ENCODE measurements at places on chromosomes 11 and 22. TPM values are rescaled to one million over a fixed set of nuclear protein-coding genes. Genes with fewer than 3 reads are reported as not detected.
A peak's percentile ranks its signal among the peaks of the same experiment; 100 is the strongest.

GRCh38 chr22:33070600-33070999, 12.4 kb upstream of the SYN3 start:
- H3K27me3 ChIP-seq: no peaks in the 10 kb centered on the region
- H3K36me3 ChIP-seq: no peaks in the 10 kb centered on the region
- H3K27ac ChIP-seq: no peak overlapping the region
- H3K4me1 ChIP-seq: no peaks in the 10 kb centered on the region
- DNase-seq: no peak
- H3K4me3 ChIP-seq: no peak overlapping the region

- H3K36me3 ChIP-seq: no peaks in the 10 kb centered on the region
- no peaks in the 10 kb centered on the region for H3K4me1 ChIP-seq
- DNase-seq: no peak
- H3K27ac ChIP-seq: no peak overlapping the region
- no peaks in the 10 kb centered on the region for H3K27me3 ChIP-seq
Measured at GRCh38 chr11:112785719-112786118, 175.5 kb upstream of the NCAM1 start.

- peaks cover 6% of the 10 kb centered on the region for H3K36me3 ChIP-seq
- no peaks in the 10 kb centered on the region for H3K27me3 ChIP-seq
- peaks cover 20% of the 10 kb centered on the region for H3K4me1 ChIP-seq
- H3K4me3 ChIP-seq: no peak overlapping the region
Measured at GRCh38 chr11:67500831-67501715, 4.1 kb downstream of the PITPNM1 start.

DNA sequence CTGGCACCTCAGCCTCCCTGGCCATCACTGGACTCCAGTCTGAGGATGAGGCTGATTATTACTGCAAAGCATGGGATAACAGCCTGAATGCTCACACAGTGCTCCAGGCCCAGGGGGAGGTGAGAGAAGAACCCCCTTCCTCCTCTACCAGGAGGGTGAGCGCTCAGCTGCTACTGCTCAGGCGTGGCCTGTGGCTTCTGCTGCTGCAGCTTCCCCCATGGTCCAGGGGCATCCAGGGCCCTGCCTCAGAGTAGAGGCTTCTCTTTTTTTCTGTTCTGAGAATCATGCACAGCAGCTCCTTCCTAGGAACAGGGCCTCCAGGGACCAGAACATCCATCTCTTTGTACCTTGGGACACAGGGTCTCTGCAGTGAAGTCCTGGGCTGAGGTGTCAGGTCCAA, 83.1 kb downstream of the VPREB1 start:
- H3K4me3 ChIP-seq: no peak overlapping the region
- H3K36me3 ChIP-seq: no peaks in the 10 kb centered on the region
- DNase-seq: no peak
- no peaks in the 10 kb centered on the region for H3K4me1 ChIP-seq

- H3K36me3 ChIP-seq: no peaks in the 10 kb centered on the region
- no peak overlapping the region for H3K4me3 ChIP-seq
- H3K27me3 ChIP-seq: no peaks in the 10 kb centered on the region
- DNase-seq: no peak
- H3K4me1 ChIP-seq: no peaks in the 10 kb centered on the region
Measured at GRCh38 chr11:11021563-11021962, 163.7 kb upstream of the ZBED5 start.

MFNG gene
- total RNA-seq: 223 TPM

DNA sequence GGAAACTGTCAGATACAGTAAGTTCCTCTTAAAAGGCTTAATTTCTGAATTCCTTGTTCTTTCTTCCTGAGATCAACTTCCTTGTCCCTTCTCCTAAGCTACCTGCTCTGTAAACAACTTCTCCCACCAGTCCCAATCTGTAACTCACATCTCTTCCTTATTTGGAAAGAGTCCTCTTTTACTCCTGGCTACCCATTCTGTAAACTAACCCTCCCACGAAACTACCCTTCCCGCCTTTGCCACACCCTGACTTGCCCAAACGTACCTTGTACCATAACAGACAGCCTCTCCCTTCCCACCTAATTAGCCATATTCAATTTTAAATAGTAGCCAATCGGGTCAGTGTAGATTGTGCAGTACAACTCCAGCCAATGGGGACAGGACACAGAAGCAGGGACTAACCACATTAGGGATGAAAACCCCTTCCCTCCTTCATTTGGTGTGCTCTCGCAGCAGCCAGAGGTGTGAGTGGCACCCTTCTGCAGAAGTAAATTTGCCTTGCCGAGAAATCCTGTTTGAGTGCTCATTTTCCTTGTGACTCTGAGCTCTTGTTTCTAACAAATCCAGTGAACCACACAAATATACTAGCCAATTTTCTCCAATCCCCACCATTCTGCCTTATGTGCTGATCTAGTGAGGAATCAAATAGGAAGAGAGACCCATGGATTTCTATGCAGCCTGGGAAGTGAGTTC, 49.5 kb downstream of the ZNF280B start:
- no peaks in the 10 kb centered on the region for H3K36me3 ChIP-seq
- H3K27me3 ChIP-seq: peaks cover 8% of the 10 kb centered on the region
- H3K4me1 ChIP-seq: no peaks in the 10 kb centered on the region
- H3K4me3 ChIP-seq: no peak overlapping the region

- H3K4me3 ChIP-seq: no peak overlapping the region
- no peak for DNase-seq
- H3K4me1 ChIP-seq: no peaks in the 10 kb centered on the region
- no peak overlapping the region for H3K27ac ChIP-seq
Measured at GRCh38 chr11:120547811-120548681, 36.5 kb downstream of the GRIK4 start.

DNA sequence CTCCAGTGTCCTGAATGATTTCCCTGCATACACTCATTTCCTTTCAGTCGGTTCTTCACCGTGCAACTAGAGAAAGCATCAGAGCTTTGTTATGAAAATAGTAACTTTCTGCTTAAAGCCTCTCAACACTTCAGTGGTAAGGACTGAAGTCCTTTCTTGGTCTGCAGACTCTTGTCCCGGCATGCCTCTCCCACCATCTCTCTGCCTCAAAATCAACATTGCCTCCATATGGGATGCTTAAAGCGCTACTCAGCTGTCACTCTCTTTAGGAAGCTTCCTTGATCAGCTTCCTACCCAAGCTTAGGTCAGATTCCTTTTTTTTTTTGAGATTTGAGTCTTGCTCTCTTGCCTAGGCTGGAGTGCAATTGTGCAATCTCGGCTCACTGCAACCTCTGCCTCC, 36.7 kb downstream of the APLP2 start:
- H3K27me3 ChIP-seq: no peaks in the 10 kb centered on the region
- H3K4me1 ChIP-seq: no peaks in the 10 kb centered on the region
- no peaks in the 10 kb centered on the region for H3K36me3 ChIP-seq
- H3K27ac ChIP-seq: no peak overlapping the region
- H3K4me3 ChIP-seq: no peak overlapping the region
- no peak for DNase-seq

GRCh38 chr11:121348220-121348875, 55.8 kb downstream of the SC5D start:
- H3K27me3 ChIP-seq: no peaks in the 10 kb centered on the region
- H3K27ac ChIP-seq: no peak overlapping the region
- no peaks in the 10 kb centered on the region for H3K4me1 ChIP-seq
- no peak overlapping the region for H3K4me3 ChIP-seq
- no peaks in the 10 kb centered on the region for H3K36me3 ChIP-seq

DNA sequence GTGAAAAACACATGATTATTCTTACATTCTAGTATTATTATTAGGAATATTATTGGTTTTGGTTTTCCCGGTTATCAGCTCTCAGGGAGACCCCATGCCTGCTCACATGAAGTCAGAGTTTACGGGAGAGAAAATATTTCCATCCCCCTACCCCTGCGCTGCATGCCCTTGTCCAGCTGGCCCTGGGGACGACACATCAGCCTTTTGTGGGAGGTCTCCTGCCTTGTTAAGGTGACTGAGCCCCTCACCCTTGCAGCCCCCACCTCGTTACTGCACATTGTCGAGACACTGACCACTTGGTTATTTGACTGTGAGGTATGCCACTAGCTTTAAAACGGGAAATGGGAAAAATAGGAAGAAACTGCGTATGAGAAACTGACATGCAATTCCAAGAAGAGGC, 63.0 kb downstream of the PARVG start:
- no peaks in the 10 kb centered on the region for H3K27me3 ChIP-seq
- no peak overlapping the region for H3K27ac ChIP-seq
- H3K36me3 ChIP-seq: no peaks in the 10 kb centered on the region
- H3K4me3 ChIP-seq: no peak overlapping the region
- DNase-seq: no peak
- no peaks in the 10 kb centered on the region for H3K4me1 ChIP-seq

DNA sequence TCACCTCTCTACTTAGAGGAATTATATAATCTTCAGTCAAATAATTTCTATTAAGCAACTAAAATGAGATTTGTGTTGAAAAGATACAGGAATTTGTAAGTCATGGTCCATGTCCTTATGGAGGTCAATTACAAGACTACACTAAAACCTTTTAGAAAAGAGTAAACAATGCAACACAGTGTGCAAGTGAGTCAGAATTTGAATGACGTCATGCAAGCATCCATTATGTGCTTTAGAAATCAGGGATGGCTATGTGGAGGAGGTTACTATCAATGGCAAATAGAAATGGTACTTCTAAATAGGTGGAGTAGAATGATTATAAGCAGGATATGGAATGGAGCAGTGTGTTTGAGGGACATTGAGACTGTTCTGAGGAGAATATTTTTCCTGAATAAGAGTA, 16.6 kb downstream of the OR10D3 start:
- no peaks in the 10 kb centered on the region for H3K36me3 ChIP-seq
- H3K27me3 ChIP-seq: no peaks in the 10 kb centered on the region
- no peak overlapping the region for H3K4me3 ChIP-seq
- DNase-seq: no peak

- no peaks in the 10 kb centered on the region for H3K36me3 ChIP-seq
- H3K27ac ChIP-seq: no peak within 1 kb of the TSS
- peak; percentile 6 for DNase-seq
- no peaks in the 10 kb centered on the region for H3K4me1 ChIP-seq
- H3K4me3 ChIP-seq: no peak within 1 kb of the TSS
Measured at GRCh38 chr11:99020352-99021225, at the start of gene CNTN5. TSS of gene CNTN5 (plus strand) at chr11:99020949.

MMP7 gene
- not detected for total RNA-seq

GRCh38 chr11:31927982-31928381, 116.9 kb upstream of the PAX6 start:
- H3K4me1 ChIP-seq: no peaks in the 10 kb centered on the region
- H3K36me3 ChIP-seq: no peaks in the 10 kb centered on the region
- no peak overlapping the region for H3K4me3 ChIP-seq
- H3K27ac ChIP-seq: no peak overlapping the region
- no peaks in the 10 kb centered on the region for H3K27me3 ChIP-seq
- DNase-seq: no peak

Measured in naive thymus-derived CD4-positive, alpha-beta T cell (primary cell).